ENCODE measurements at places on chromosomes 3 and 15.

- DNase-seq: no peak
Observed at GRCh38 chr3:16362770-16363169, 97.8 kb downstream of the OXNAD1 start.

GRCh38 chr15:35191783-35192182 is 106.7 kb upstream of the NANOGP8 start:
- no peak for DNase-seq

DNA sequence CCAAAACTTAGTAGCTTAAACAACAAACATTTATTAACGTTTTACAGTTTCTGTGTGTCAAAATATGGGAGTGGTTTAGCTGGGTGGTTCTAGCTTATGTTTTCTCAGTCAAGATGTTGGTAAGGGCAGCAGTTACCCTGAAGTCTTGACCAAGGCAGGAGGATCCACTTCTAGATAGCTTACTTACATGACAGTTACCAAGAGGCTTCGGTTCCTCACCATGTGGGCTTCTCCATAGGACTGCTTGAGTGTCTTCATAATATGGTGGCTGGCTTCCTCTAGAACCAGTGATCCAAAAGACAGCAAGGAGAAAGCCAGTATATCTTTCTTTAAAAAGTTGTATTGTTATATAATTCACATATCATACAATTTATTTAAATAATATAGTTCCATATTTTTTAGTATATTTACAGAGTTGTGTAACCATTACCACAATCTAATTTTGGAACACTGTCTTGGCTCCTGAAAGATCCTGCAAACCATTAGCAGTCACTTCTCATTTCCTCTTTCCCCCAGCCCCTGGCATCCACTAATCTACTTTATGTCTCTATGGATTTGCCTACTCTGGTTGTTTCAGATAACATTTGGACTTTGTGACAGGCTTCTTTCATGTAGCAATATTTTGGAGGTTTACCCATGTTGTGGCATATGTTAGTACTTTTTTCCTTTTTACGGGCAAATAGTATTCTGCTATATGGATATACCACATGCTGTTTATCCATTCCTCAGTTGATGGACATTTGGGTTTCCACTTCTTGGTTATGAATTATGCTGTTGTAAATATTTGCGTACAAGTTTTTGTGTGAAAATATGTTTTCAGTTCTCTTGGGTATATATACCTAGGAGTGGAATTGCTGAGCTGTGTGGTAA is 33.3 kb downstream of the MAPK6 start:
- no peak for DNase-seq

GRCh38 chr3:58200846-58201355 is 9.9 kb downstream of the DNASE1L3 start:
- DNase-seq: no peak

- no peak for DNase-seq
Observed at GRCh38 chr15:92665100-92665555, 9.6 kb upstream of the FAM174B start.

- no peak for DNase-seq
Observed at GRCh38 chr3:56700151-56700550, 17.1 kb upstream of the TASOR start.

- no peak for DNase-seq
Observed at GRCh38 chr3:192422997-192423342, 304.4 kb downstream of the FGF12 start.

- DNase-seq: no peak
Observed at GRCh38 chr3:192879346-192880031, 38.2 kb downstream of the MB21D2 start.

- DNase-seq: no peak
Observed at GRCh38 chr3:72597756-72598195, 250.5 kb downstream of the SHQ1 start.

DNA sequence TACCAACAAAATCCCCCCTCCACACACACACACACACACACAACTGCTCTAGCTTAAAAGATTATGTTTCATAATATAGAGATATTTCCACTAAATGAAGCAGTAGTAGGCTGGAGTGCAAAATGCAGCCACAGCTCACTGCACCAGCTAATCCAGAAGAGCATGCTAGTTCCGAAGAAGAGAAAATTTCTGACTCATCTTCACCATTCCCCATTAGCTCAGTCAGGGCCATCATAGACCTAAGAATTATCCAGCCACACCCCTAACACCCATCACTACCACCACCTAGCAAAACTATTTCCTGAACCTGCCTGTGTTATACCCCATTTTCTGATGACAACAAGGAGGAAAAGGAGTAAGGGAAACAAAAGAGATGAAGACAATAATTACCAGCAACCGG is 67.1 kb upstream of the UBE2E2 start:
- DNase-seq: no peak

DNA sequence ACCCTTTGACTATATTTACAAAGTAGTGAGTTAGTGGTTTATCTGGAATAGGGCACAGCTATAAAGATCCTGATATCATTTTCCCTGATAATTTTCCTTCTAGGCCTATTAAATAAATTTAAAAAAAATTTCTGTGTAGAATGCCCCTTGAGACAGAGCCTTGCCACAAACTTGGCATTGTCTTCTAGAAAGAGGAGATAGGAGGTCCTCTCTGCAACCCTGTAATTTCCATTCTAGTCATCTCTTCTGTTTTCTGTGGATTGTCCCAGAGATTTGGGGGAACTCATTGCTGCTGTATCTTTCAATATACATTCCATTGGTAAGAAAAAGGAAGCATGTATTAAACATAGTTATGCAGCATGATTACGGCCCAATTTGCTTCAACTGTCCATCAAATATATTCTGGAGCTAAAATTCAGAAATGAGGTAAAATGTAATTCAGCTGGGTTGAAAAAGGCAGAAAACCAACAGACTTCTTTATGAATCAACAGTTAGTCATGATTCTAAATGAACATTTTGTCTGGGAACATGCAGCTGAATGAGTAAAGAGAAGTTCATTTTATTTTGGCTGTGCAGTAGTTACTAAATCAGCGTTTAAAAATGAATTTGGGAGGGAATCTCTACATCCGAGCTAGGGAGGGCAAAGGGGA is 401.1 kb downstream of the NAALADL2 start:
- DNase-seq: no peak

- no peak for DNase-seq
Observed at GRCh38 chr15:57734860-57735259, 28.3 kb downstream of the POLR2M start.

GRCh38 chr15:88663141-88663621 is 24.4 kb downstream of the ISG20 start:
- no peak for DNase-seq

GRCh38 chr15:28937271-28937670 is 51.5 kb downstream of the APBA2 start:
- no peak for DNase-seq

GRCh38 chr3:99624496-99625236 is 13.7 kb upstream of the COL8A1 start:
- DNase-seq: no peak

GRCh38 chr15:68709876-68710275 is 110.8 kb downstream of the ANP32A start:
- no peak for DNase-seq

DNA sequence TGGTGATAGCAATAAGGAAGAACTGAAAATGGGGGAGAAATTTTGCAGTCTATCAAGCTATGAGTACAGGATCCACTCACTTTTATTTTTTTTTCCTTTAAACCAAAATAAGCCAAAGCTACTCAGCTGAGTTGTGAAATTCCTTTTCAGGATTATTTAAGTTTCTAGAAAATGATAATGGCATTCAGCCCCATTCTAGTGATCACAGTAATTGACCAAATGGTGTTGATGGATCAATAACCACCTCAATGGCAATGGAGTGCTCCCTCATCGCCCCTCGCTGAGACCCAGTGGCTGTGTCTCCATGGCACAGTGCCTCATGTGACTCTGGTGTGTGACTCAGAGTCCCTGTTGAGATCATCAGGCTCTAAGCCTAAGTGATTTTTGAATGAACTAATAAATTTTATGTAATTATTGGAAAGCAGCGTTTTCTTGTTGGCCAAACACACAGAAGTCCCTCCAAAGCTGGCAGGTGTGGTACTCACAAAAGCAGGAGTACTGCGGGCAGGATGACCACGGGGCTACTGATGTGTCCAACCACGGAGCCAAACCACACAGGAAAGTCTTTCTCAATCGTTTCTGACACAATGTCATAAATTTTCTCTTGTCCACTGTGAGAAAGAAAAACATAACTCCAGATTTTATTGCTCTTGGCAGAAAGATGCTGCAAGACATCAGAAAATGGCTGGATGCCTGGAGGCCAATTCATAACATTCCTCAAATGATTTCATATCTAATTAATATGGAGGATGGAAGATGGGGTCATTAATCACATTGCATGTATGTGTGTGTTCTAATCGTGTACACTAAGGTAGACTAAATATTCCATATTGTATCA is 14.4 kb upstream of the STARD5 start:
- DNase-seq: no peak

DNA sequence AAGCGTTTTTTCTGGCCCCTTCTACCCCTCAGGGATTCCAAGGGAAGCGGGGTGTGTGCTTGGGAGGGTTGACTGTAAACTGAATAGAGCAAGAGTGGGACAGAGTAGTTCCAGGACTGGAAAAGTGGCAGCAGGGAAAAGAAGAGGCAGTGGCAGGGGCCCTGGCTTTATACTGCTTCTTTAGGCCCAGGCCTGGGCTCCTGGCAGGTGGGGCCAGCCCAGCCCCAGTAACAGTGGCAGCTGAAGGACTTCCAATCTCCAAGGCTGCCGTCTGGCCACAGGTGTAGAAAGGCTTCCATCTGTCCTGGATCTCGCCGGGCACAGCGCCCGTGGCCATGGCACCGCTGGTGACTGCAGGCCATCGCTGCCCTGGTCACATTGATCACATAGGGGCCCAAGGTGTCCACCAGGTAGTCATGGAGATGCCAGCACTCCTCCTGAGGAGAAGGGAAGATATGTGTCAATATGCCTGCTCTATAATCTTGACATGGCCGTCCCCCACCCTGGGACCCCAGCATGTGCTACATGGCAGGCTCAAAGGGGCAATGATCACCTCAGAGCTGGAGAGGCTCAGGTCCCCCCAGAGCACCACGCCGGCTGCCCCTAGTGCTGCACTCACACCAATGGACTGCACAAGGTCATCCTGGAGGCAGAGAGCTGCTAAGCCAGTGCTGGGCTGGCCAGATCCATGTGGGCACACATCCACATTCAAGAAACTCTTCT is 1.0 kb upstream of the IFRD2 start:
- no peak for DNase-seq

DNA sequence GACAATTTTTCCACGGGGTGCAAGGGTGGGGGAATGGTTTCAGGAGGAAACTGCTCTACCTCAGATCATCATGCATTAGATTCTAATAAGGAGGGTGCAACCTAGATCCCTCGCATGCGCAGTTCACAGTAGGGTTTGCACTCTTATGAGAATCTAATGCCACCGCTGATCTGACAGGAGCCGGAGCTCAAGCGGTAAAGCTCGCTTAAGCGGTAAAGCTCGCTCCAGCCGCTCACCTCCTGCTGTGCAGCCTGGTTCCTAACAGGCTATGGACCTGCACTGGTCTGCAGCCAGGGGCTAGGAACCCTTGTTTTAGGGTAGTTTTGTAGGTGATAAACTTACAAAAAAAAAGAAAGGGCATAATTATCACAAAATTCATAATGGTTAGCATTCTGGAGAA is 53.9 kb upstream of the RYR3 start:
- no peak for DNase-seq

- DNase-seq: no peak
Observed at GRCh38 chr3:72722930-72723726, 125.1 kb downstream of the SHQ1 start.

GRCh38 chr3:14057701-14058100 is 67.0 kb downstream of the CHCHD4 start:
- DNase-seq: no peak

GRCh38 chr3:30343861-30344260 is 262.5 kb upstream of the TGFBR2 start:
- no peak for DNase-seq

DNA sequence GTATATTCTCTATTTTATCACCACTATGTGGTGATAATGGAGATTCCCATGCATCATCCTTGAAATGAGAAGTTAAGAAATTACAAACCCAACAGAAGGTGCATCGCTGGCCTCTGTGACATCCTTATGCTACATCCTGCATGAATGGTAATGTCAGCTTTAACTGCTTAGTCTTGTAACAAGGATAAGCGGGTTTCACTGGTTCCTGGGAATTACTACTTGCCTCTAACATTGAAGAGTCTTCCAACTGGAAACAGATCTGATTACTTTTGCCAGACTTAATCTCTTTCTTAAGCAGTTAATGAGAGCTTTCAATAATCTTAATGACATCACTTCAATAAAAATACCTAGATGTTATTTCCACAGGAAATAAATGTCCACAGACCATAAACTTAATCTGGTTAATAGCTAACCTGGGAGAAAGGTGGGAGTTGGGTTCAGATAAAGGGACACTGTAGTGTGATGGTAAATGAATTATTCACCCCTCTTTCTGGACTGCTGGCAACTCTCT is 44.0 kb downstream of the FMN1 start:
- no peak for DNase-seq

DNA sequence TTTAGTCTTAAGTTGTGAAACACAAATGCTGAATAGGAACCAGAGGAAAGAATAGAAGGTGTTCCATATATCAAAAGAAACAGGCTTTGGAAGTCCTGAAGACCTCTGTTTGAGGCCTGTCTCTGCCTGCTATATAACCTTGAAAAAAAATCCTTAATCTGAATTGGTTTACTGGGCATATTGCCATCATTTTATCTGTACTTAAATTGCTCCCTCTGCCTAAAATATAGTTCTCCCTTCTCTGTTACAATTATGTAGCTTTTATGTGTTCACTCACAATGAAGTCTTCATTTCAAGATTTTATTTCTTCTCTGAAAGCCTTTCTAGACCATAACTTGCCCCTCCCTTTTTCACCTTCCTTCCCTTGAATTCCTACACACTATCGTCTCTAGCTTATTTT is 21.2 kb downstream of the ARL13B start:
- DNase-seq: no peak

- DNase-seq: no peak
Observed at GRCh38 chr3:182083112-182083511, 371.4 kb downstream of the SOX2 start.

DNA sequence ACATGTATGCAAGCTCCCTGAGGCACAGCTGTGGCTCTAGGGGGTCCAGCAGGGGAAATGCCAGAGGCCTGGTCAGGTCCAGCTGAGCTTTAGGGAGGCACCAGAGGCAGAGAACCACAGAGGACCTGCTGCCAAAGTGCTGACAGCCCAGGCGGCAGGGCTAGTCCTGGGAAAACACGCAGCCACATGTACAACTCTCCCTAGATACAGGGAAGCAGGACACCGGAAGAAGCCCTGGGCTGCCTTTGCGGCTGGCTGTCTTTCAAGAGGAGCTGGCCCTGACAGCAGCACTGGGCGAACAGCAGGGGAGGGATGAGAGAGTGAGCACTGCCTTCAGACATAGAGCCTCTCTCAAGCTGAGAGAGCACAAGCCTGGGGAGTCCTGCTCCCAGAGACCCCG is 40.7 kb downstream of the RFT1 start:
- no peak for DNase-seq

GRCh38 chr15:51680321-51680720 is 982 bp upstream of the SCG3 start:
- no peak for DNase-seq

Measured in activated gamma-delta T cell treated with Interleukin-2 at 50 U/mL for 16 hours (primary cell).